ENCODE measurements at places on chromosomes 5 and 9. TPM values are rescaled to one million over a fixed set of nuclear protein-coding genes. Genes with fewer than 3 reads are reported as not detected.
A peak's percentile ranks its signal among the peaks of the same experiment; 100 is the strongest.

Gene CPEB4
- total RNA-seq = 16.4 TPM

- no peak overlapping the region for H3K27ac ChIP-seq
- no peak overlapping the region for H3K4me3 ChIP-seq
- H3K4me1 ChIP-seq = no peaks in the 10 kb centered on the region
- no peaks in the 10 kb centered on the region for H3K27me3 ChIP-seq
- DNase-seq = no peak
Observed at GRCh38 chr5:8289779-8290178, 420.8 kb downstream of the MTRR start.

GRCh38 chr5:1172007-1172581 is 29.3 kb upstream of the SLC6A19 start:
- H3K27me3 ChIP-seq = no peaks in the 10 kb centered on the region
- no peak overlapping the region for H3K27ac ChIP-seq
- H3K4me3 ChIP-seq = no peak overlapping the region
- no peaks in the 10 kb centered on the region for H3K36me3 ChIP-seq

Gene PCDHGC4
- total RNA-seq = not detected

DNA sequence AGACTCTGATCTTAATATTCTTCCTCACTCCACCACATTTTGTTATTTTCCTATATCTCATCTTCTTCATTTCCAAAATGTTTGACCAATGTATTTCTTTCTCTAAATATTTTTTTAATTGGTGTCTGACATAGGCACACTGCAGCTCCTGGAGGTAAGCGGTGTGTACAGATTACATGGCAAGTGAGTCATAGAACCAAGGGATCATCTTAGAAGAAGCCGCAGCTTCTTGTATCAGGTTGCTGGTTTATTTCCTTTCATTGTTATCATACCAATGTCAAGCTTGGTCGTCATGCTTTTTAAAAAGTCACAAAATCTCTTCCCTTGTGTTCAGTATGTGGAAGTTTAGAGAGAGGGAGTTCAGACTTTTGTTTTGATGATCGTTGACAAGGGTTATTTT is 526.1 kb upstream of the CDH18 start:
- no peak overlapping the region for H3K27ac ChIP-seq
- no peaks in the 10 kb centered on the region for H3K4me1 ChIP-seq
- no peak overlapping the region for H3K4me3 ChIP-seq
- no peaks in the 10 kb centered on the region for H3K36me3 ChIP-seq

Gene CSNK1G3
- total RNA-seq = 83.8 TPM

- no peaks in the 10 kb centered on the region for H3K27me3 ChIP-seq
- peaks cover 49% of the 10 kb centered on the region for H3K36me3 ChIP-seq
- no peak overlapping the region for H3K4me3 ChIP-seq
- no peak overlapping the region for H3K27ac ChIP-seq
Observed at GRCh38 chr5:148425808-148426207, 42.0 kb downstream of the FBXO38 start.

DNA sequence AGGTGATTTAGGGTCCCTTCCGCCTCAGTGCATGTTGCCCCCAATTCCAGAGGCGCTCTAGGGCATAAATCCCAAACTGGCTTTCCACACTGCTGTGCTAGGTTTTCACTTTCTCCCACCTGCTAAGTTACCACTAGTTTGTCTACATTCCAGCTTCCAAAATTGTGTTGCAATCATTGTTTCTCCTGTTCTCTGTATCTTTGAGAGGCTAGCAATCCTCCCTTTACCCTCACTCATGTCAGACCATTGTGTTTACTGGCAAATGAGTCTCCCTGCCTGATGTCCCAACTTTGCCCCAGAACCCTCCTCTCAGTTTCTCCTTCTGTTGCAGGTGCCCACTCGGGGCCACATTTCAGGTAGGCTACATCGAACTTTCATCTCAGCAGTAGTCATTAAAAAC is 221.3 kb downstream of the PDZD2 start:
- no peak for DNase-seq
- no peak overlapping the region for H3K4me3 ChIP-seq
- no peaks in the 10 kb centered on the region for H3K36me3 ChIP-seq
- no peaks in the 10 kb centered on the region for H3K27me3 ChIP-seq
- no peak overlapping the region for H3K27ac ChIP-seq
- no peaks in the 10 kb centered on the region for H3K4me1 ChIP-seq

GRCh38 chr9:132506977-132507669 is 75.3 kb upstream of the BARHL1 start:
- no peaks in the 10 kb centered on the region for H3K27me3 ChIP-seq
- H3K4me3 ChIP-seq = no peak overlapping the region
- no peaks in the 10 kb centered on the region for H3K4me1 ChIP-seq
- H3K27ac ChIP-seq = no peak overlapping the region
- no peak for DNase-seq

GRCh38 chr5:89147031-89147430 is 264.0 kb upstream of the MEF2C start:
- no peak overlapping the region for H3K4me3 ChIP-seq
- DNase-seq = no peak
- no peaks in the 10 kb centered on the region for H3K4me1 ChIP-seq
- H3K27ac ChIP-seq = no peak overlapping the region
- no peaks in the 10 kb centered on the region for H3K27me3 ChIP-seq
- no peaks in the 10 kb centered on the region for H3K36me3 ChIP-seq

Gene TMEM215
- not detected for total RNA-seq

GRCh38 chr5:138082033-138082432 is 1.8 kb upstream of the WNT8A start:
- no peak overlapping the region for H3K4me3 ChIP-seq
- H3K4me1 ChIP-seq = no peaks in the 10 kb centered on the region
- H3K27ac ChIP-seq = no peak overlapping the region
- H3K27me3 ChIP-seq = no peaks in the 10 kb centered on the region
- no peaks in the 10 kb centered on the region for H3K36me3 ChIP-seq

- H3K4me1 ChIP-seq = no peaks in the 10 kb centered on the region
- no peaks in the 10 kb centered on the region for H3K36me3 ChIP-seq
- DNase-seq = no peak
- H3K27me3 ChIP-seq = no peaks in the 10 kb centered on the region
Observed at GRCh38 chr5:29960323-29960722, 1233.2 kb upstream of the CDH6 start.

- no peak for DNase-seq
- H3K4me3 ChIP-seq = no peak overlapping the region
- H3K27ac ChIP-seq = no peak overlapping the region
- H3K27me3 ChIP-seq = no peaks in the 10 kb centered on the region
- no peaks in the 10 kb centered on the region for H3K4me1 ChIP-seq
Observed at GRCh38 chr5:121899346-121899745, 47.7 kb downstream of the FTMT start.

DNA sequence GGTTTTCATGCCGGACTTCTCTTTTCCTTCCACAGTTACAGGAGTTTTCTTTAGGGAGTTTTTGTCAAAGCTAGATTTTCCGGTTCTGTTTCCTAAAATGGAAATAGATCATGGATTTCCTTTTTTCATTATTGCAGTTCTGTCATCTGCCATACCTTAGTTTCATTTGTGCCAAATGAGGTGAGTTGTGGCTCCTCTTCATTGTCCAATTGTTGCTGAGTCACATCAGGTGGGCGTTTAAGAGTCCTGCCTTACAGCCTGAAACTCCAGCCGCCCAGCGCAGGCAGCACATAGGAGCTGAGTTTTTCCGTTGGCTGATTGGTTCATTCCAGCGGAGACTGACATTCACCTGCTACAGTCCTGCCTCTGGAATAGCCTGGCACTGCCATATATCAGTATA is 14.1 kb downstream of the SLC25A25 start:
- H3K27me3 ChIP-seq = no peaks in the 10 kb centered on the region
- H3K4me1 ChIP-seq = peaks cover 8% of the 10 kb centered on the region
- peak overlapping the region; percentile 10 for H3K27ac ChIP-seq

Gene NMUR2
- total RNA-seq = not detected

DNA sequence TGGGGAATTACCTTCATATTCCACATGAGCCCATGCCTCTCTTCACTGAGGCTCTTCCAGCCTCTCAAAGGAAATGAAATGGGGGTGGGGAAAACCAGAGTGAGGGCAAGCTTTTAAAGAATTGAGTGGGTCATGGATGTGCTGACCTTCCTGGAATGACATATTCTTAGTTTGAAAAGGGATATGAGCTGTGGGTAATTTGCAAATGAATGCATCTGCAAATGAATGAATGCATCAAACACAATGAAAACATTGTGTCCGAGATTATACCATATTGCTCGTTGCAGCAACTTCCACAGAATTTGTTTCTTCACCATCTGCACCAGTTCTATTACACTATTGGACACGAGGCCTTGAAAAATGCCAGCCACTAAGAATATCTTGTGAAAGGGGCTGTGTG is 198.6 kb upstream of the CDH6 start:
- no peaks in the 10 kb centered on the region for H3K36me3 ChIP-seq
- no peaks in the 10 kb centered on the region for H3K4me1 ChIP-seq
- H3K4me3 ChIP-seq = no peak overlapping the region
- no peak for DNase-seq
- H3K27me3 ChIP-seq = no peaks in the 10 kb centered on the region
- no peak overlapping the region for H3K27ac ChIP-seq

DNA sequence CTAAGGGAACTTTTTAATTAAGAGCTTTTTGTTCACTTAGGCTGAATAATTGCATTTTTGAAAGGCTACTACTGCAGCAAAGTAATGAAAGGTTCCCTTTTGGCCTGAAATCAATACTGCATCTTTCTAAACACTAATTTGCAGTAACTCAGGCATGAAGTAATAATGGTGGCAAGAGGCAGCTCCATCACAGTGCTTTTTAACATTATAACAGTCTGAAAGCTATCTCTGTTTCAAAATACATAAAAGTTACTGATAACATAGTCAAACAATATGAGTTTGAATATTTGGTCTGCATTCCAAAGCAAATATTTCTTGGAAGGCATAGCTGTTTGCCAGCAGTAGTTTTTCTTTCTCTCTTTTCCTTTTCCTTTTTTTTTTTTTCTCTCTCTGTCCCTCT is 113.4 kb downstream of the FBN2 start:
- H3K4me1 ChIP-seq = no peaks in the 10 kb centered on the region
- no peaks in the 10 kb centered on the region for H3K27me3 ChIP-seq
- DNase-seq = no peak

DNA sequence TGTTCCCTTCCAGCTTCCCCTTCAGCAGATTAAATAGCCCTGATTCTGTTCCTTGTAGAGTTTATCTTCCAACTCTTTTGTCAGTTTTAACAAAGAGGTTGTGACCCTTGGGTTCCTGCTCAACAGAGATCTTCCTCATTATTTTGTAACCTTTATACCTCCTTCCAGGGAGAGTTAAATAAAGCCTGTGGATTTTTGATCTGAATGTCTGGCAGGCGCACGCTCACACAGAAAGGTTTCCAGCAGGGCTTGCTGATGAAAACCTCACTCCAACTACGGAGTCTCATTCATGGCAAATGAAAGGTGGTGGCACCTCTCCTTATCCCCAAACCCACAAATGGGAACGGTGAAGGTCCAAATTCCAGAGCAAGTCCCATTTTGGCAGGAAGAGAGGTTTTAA is 129.0 kb downstream of the SREK1 start:
- DNase-seq = no peak
- no peak overlapping the region for H3K4me3 ChIP-seq
- no peak overlapping the region for H3K27ac ChIP-seq
- no peaks in the 10 kb centered on the region for H3K27me3 ChIP-seq

- no peaks in the 10 kb centered on the region for H3K36me3 ChIP-seq
- peaks cover 38% of the 10 kb centered on the region for H3K4me1 ChIP-seq
- H3K27me3 ChIP-seq = no peaks in the 10 kb centered on the region
- H3K27ac ChIP-seq = no peak overlapping the region
- no peak overlapping the region for H3K4me3 ChIP-seq
- DNase-seq = no peak
Observed at GRCh38 chr9:91161465-91162300, 200.0 kb downstream of the AUH start.

- H3K27me3 ChIP-seq = no peaks in the 10 kb centered on the region
- H3K27ac ChIP-seq = no peak overlapping the region
- H3K4me3 ChIP-seq = no peak overlapping the region
- no peaks in the 10 kb centered on the region for H3K4me1 ChIP-seq
- DNase-seq = no peak
Observed at GRCh38 chr9:79259858-79260257, 311.9 kb upstream of the TLE4 start.

Gene ABHD17B
- 24.5 TPM for total RNA-seq

DNA sequence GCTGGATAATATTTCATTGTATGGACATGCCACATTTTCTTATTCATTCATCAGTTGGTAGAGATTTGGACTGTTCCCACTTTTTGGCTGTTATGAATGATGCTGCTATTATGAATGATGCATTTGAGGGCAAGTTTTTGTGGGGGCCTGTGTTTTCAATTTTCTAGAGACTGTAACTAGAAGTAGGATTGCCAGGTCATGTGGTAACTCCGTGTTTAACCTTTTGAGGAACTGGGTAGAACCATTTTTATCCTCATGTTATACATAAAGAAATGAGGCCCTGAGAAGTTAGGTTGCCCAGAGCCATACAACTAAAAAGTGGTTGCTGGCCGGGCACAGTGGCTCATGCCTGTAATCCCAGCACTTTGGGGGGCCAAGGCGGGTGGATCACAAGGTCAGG is 22.4 kb upstream of the STRBP start:
- H3K27ac ChIP-seq = no peak overlapping the region
- H3K4me3 ChIP-seq = no peak overlapping the region
- H3K27me3 ChIP-seq = no peaks in the 10 kb centered on the region

DNA sequence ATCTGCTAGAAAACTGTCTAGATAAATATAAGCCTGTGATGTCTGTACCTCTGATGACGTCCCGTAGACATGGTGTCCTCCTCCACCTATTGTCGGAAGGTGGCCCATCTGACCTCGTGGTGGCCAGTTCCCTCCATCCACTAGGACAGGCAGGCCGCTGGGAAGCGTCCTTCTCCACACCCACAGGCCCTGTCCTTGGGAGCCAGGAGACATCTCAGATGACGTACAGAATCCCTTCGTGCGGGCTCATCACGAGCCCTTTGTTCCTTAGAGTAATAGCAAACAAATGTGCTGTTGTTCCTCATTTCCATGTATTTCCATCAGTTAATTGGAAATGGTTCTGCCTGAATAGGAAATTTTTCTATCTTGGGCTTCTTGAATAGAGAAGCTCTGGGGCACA is 38.3 kb upstream of the TENT4A start:
- no peaks in the 10 kb centered on the region for H3K27me3 ChIP-seq
- no peak overlapping the region for H3K4me3 ChIP-seq

DNA sequence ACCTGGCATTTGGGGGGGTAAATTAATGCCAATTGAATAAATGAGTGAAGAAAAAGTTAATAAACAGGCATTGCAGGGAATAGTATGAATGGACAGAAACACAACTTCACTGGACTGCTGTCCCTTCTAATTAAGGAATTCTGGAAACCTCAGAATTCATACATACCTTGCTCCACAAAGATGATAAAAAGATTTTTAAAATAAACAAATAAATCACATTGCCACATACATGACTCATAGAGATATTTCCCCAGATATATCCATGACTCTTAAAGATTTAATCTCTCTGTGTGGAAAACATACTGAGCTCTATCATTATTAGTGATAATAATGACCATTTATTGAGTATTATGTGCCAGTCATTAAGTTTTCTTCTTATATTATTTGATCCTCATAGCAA is 469.0 kb upstream of the MEF2C start:
- no peak overlapping the region for H3K27ac ChIP-seq
- no peaks in the 10 kb centered on the region for H3K36me3 ChIP-seq
- DNase-seq = no peak
- H3K27me3 ChIP-seq = no peaks in the 10 kb centered on the region
